ENCODE measurements at places on chromosomes 1 and 21.

- DNase-seq: no peak
Observed at GRCh38 chr1:40281853-40282252, 23.8 kb downstream of the ZMPSTE24 start.

DNA sequence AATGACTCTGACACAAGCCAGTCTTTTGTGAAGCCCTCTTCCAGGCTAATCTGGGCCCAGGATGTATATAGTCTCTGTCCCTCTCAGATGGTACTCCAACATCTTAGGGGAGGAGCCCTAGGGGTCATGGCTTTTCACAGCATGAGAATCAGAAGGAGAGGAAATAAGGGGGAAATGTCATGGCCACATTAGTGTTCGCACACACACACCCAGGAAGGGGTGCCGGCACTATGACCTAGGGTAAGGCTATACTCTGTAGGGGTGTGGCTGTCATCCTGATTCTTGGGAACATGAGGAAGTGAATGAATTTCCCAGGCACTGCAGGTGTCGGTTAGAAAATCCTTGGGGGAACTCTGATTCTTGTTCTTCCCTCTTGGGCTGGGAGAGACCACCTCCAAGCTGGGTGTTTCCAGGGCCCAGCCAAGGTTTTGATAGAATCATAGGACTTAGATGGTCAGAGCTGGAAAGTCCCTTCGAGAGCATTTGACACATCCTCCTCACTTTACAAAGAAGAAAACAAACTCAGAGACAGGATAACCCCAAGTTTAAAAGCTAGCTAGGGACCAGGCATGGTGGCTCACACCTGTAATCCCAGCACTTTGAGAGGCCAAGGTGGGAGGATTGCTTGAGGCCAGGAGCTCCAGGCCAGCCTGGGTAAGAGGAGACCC is 22.0 kb downstream of the GFI1 start:
- DNase-seq: no peak

GRCh38 chr1:228838717-228839500 is 103.6 kb downstream of the RHOU start:
- no peak for DNase-seq

DNA sequence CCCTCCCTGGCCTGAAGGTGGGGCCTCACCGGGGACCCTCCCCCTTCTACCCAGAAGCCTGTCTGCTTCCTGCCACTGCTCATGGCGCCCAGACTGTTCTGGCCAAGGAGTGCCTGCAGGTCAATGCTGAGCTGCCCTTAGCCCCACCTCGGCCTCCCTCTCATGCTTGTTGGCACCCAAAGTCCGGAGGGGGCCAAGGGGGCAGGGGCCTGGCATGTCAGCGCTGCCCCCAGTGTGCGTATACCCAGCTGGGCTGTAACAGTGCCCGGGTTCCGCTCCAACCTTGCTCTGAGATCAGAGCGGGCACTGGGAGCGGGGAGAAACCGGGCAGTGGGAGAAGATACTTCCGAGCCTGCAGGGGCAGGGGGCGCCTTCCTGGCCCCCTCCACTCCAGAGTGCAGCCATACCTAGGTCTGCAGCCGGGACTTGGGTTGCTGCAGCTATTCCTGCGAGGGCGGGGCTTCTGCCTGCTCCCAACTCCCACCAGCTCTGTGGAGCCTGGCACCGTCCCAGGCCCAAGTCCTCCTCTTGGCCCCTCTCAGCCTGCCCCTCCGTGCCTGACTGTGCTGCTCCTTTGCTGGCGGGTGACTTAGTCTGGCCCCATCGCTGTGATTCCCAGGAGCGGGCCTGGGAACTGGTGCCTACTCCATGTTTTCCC is 21.4 kb upstream of the TGFB2 start:
- DNase-seq: no peak

GRCh38 chr21:42649122-42650032 is 4.0 kb upstream of the PDE9A start:
- no peak for DNase-seq

- DNase-seq: no peak
Observed at GRCh38 chr1:154434346-154435085, 29.4 kb downstream of the IL6R start.

DNA sequence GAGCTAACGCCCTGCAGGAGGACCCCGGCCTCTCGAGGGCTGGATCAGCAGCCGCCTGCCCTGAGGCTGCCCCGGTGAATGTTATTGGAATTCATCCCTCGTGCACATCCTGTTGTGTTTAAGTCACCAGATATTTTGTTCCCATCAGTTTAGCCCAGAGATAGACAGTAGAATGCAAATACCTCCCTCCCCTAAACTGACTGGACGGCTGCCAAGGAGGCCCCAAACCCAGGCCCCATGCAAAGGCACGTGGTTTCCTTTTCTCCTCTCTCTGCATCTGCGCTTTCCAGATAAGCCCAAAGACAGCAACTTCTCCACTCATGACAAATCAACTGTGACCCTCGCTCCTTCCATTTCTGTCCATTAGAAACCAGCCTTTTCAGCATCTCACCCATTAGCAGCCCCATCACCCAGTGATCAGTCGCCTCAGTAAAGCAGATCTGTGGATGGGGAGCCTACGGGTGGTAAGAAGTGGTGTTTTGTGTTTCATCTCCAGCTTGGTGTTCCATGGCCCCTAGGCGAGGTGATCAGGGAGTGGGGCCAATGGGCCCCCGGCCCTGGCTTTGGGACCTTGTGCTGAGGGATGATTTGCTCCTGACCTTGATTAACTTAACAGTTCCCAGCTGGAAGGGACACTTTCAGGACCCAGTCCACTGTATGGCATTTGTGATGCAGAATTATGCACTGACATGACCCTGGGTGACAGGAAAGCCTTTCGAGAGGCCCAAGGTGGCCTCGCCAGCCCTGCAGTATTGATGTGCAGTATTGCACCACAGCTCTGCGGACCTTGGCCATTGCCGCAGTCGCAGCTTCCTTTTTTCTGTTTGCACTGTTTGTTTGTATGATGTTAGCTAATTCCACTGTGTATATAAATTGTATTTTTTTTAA is 5.2 kb downstream of the NPPA start:
- no peak for DNase-seq

- DNase-seq: no peak
Observed at GRCh38 chr1:110718452-110718851, 43.7 kb upstream of the KCNA3 start.

GRCh38 chr1:161779393-161779792 is 13.3 kb downstream of the ATF6 start:
- no peak for DNase-seq

DNA sequence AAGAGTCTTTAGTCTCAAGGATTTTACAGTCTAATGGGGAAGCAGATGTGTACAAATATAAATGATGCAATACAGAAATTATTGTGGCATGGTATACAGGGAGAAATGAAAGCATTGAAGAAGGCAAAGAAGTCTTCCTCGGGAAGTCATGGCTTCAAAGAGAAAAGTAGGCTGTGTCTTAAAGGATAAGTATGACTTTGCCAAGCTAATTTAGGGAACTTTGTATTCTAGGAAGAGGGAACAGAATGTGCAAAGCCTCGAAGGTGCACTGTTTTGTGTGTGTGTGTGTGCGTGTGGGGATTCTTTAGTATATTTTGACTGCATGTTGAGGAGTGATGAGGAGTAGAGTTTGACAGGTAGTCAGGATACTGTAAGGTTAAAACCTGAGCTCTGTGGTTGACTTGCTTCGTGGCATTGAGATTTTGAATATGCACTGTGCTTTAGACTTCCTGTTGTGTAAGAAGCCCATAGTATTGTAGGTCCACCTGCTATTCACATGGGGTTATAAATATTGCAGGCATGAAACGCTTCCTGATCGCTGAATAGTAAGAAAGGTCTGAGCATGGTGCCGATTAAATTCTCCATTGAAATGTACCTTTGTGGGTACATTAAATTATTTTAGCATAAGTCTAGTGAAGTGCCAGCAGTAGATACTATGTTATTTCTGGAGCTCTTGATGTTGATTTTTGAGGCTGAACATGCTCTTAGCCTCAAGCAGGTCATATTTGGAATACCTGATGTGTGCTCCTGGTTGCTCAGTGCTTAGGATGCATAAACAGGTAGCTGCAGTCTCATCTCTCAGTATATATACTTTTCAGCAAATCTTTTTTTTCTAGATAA is 8.0 kb downstream of the SMAP2 start:
- no peak for DNase-seq

DNA sequence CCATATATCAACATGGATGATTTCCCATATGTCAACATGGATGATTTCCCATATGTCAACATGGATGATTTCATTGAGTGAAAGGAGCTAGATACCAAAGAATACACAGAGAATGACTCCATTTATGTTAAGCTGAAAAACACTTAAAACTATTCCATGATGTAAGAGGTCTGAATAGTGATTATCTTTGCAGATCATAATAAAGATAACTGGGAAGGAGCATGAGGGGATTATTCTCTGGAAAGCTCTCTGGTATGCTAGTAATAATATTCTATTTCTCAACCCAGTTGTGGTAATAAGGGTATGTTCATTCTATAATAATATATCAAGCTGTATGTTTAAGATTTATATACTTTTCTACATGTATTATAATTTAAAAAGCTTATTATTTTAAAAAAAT is 14.1 kb downstream of the SYNJ1 start:
- no peak for DNase-seq

GRCh38 chr1:29849038-29849750 is 612.9 kb downstream of the PTPRU start:
- peak; percentile 6 for DNase-seq

- no peak for DNase-seq
Observed at GRCh38 chr1:201077736-201078135, 34.5 kb downstream of the CACNA1S start.

DNA sequence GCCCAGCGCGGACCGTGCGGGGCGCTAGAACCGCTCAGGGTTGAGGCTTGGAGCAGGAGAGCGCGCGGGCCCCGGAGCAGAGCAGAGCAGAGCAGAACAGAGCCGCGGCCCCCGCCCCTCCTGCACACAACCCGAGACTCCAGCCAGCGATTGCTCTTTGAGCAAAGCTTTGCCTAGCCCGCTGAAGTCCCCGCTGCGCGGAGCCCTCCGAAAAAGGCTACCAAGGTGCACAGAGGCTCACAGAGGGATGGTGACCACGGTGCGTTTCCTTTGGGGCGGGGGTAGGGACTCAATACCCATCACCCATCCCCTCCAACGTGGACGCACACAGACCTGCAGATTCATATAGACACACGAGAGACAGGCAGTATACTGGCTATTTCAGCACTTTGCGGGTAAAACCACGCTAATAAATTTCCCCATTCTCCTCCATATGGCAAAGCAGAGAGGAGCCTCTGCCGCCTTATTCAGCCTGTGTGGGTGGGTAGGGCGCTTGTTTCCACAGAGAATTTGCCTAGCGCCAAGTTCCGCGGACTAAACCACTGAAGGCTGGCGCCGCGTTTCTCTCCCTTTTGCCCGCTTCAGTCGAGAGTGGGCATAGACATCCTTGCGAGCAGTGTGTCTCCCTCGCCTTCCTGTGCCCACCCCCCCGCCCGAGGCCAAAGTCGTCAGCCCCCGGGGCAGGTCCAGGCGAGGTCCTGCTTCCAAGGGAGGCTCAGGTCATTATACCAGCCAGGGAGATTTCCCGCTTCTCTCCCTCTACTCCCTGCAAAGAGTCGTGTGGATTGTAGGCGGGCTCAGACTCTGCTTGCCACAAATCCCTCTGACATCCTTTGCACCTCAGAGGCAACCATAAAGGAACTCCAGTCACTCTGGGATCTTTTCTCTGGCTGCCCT is 8.5 kb downstream of the HLX start:
- DNase-seq: no peak

DNA sequence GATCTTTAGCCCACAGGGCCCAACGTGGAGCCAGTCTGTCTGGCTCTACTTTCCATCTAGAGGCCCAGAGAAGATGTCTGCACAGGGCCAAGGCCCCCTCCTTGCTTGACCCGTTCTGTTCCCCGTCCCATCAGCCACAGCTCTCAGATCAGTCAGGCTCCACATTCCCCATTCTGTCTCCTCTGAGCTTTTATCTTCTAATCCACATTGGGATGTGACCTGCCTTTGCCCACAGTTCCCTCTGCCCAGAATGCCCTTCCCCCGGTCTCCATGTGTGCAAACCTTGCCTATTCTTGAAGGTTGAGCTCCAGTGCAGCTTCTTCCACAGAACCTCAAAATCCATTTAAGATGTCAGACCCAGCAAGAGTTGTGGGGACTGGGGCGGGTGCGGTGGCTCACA is 53.3 kb upstream of the WASF2 start:
- DNase-seq: no peak

DNA sequence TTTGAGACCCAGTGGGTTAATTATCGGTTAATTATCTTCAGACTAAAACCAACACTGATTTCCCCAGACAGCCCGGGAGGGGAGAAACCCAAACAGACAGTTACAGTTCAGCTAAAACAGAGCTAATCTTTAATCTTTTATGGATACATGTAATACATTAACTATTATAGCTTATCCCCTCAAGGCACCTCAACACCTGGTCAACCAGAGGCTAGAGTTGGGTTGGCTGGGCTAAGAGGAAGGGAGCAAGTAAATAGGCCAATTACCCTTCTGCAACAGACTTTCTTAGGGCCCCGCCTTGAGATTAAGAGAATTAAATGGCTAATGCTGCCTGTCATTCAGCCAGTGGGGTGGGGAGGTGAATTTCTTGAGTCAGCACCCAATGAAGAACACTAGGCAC is 6.6 kb upstream of the MED18 start:
- DNase-seq: no peak

GRCh38 chr1:224739997-224740684 is 124.0 kb downstream of the CNIH3 start:
- no peak for DNase-seq

DNA sequence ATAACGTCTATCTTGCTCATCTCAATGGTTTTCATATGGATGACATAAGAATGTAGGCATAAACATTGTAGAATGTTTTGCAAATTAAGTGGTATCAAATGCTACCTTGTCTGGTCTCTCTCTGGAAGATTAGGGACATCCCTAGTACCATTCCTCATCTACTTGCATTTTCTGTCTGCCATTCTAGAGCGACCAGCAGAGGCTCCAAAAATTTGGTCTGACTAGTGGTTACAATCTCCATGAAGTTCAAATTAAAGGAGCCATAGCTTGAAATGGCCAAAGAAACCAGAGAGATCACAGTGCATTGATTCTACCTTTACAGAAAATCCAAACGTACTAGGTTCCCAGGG is 1.1 kb downstream of the CD84 start:
- DNase-seq: no peak

- DNase-seq: no peak
Observed at GRCh38 chr1:213231795-213232231, 180.8 kb downstream of the RPS6KC1 start.

DNA sequence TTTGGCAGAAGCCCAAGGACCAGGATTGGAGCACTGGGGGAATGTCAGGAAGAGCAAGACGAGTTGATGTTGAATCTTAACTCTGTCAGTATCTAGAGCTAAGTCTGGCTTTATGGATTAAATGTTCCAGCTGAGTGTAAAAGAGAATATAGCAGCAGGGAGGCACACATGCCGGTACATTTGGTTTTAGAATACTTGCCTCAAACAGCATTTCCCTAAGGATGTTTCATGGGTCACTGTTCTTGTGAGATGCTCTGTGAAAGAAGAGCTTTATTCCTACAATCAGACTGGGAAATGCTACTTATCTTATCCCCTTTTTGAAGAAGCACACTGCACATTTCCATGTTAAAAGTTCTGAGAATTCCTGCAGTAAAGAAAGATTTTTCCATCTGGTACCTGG is 440.3 kb upstream of the B3GALT2 start:
- DNase-seq: no peak
